ENCODE measurements at places on chromosomes 12 and 14. TPM values are rescaled to one million over a fixed set of nuclear protein-coding genes. Genes with fewer than 3 reads are reported as not detected.

DNA sequence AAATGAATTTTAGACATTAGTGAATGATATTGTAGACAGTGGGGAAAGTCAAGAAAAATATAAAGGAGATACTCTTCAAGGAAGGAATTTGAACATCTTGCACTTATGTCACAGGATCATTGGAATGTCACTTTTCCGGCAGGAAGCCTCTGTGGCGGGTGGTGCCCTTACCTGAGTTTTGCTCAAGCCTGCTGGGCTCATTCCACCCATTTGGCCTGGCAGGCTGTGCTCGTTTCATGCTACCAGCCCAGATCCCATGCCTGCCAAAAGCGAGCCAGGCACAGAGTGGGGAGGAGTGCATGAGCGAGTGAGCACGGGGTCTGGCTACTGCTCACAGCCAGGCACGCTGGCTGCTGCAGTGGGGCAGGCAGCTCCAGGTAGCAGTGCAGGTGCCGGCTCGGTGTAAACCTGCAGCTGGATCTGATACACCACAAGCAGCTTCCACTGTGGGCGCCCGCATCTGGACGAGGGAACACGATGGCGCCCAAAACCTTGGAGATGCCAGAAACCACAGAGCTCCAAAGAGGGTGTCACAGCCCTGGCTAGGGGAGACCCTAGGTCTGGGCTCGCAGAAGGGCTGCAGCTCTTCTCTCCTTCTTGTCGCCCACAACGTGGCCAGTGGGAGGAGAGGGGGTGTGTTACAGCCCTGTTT lies 28.7 kb upstream of the YAF2 start:
- H3K36me3 ChIP-seq = no peaks in the 10 kb centered on the region
- no peak for DNase-seq
- H3K4me3 ChIP-seq = no peak overlapping the region
- no peak overlapping the region for H3K27ac ChIP-seq
- H3K4me1 ChIP-seq = no peaks in the 10 kb centered on the region
- no peaks in the 10 kb centered on the region for H3K27me3 ChIP-seq

DNA sequence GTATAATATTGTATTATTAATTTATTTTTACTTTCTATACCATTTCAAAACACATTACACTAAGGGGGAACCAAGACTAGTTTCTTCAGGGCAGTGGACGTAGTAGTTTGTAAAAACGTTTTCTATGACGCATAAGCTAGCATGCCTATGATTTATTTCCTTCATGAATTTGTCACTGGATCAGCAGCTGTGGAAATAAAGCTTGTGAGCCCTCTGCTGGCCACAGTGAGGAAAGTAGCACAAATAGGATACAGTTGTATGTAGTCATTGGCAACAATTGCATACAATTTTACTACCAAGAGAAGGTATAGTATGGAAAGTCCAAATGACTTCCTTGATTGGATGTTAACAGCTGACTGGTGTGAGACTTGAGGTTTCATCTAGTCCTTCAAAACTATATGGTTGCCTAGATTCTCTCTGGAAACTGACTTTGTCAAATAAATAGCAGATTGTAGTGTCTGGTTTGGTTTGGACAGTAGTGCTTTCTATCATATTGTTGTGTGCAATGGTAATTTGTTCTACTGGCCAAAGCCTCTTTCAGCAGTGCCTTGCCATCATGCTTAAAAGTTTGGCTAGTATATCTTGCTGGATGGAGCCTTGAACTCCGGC lies 24.3 kb upstream of the PLEKHD1 start:
- H3K4me1 ChIP-seq = no peaks in the 10 kb centered on the region
- no peaks in the 10 kb centered on the region for H3K27me3 ChIP-seq
- no peak overlapping the region for H3K27ac ChIP-seq
- H3K4me3 ChIP-seq = no peak overlapping the region

GRCh38 chr12:12671850-12672660 lies 23.9 kb downstream of the GPR19 start:
- DNase-seq = no peak
- H3K4me3 ChIP-seq = no peak overlapping the region
- no peak overlapping the region for H3K27ac ChIP-seq

- no peaks in the 10 kb centered on the region for H3K27me3 ChIP-seq
- no peaks in the 10 kb centered on the region for H3K36me3 ChIP-seq
- no peak overlapping the region for H3K4me3 ChIP-seq
- no peak overlapping the region for H3K27ac ChIP-seq
These were observed 6.4 kb upstream of the CLEC6A start for GRCh38 chr12:8449355-8449859.

ARG2 gene
- total RNA-seq = 0.64 TPM

BCL2L14 gene
- total RNA-seq = 1.0 TPM

GRCh38 chr14:39320318-39320717 lies 86.6 kb downstream of the MIA2 start:
- no peak overlapping the region for H3K4me3 ChIP-seq
- no peak for DNase-seq
- H3K4me1 ChIP-seq = no peaks in the 10 kb centered on the region
- H3K27me3 ChIP-seq = no peaks in the 10 kb centered on the region

FAM181A gene
- total RNA-seq = not detected

DNA sequence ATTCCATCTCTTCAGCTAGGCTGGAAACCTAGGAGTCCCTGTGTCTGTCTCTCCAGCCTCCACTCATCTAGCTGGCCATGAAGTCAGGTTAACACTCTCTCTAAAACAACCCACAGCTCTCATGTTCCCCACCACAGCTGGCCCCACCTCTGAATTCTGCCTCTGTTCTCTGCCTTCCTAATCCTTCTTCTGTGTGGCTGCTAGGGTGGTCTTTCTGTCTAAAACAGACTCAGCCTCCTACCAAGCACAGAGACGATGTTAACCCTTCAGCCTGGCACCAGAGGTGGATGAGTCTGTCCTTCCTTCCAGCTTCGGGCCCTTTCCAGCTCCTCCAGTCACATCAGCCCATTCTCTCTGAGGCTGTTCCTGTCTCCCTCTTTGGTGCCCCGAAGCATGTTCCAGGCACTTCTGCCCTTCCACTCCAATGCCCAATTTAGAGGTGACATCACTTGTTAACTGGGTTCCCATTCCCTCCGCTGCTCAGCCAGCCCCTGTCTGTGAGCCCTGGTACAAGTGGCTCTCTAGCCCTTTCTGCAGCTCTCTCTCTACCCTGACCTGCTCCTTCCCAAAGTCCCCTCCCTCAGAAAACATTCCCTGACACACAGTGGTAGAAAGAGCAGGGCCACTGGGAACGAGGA lies 9.1 kb downstream of the FIGNL2 start:
- no peak overlapping the region for H3K27ac ChIP-seq
- H3K4me3 ChIP-seq = no peak overlapping the region
- no peaks in the 10 kb centered on the region for H3K36me3 ChIP-seq
- no peak for DNase-seq
- H3K27me3 ChIP-seq = peaks cover 89% of the 10 kb centered on the region

DNA sequence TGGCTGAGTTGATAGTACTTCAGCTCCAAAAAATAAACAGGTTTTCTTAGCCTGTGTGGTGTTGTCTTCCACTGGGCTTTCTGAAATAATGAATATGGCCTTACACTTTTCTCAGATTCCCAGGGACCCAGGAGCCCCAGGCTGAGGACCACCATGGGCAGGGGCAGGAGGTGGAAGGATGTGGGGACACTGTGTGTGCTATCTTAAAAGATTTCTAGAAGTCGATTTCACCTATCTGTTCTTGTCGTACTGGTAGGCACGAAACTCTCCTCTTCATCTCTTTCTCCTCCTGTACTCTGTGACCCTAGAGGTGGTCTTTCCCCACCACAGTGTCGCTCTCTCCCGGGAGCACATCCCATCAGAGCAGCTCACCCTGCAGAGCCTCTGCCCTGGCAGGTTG lies 107.7 kb upstream of the FKBP4 start:
- H3K4me1 ChIP-seq = no peaks in the 10 kb centered on the region
- no peak for DNase-seq
- H3K27me3 ChIP-seq = no peaks in the 10 kb centered on the region
- H3K27ac ChIP-seq = no peak overlapping the region
- H3K36me3 ChIP-seq = no peaks in the 10 kb centered on the region

DNA sequence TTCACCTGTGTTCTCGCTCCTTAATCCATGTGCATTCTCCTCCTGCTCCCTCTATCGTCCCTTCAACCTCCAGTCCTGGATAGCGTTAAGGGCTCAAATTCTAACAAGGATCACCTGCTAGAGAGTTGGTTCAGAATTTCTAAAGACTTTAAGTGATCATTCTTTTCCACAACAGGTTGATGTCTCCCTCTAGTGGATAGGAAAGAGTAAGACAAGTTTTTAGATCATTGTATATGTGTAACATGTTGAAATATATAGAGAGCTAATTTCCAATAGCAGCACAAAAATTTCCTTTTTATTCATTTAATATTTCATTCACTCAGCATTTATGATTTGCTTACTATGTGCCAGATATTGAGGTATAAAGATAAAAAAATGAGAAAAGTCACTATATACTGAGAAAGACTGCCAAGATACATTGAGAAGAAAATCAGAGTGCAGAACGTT lies 9.3 kb upstream of the ESR2 start:
- no peaks in the 10 kb centered on the region for H3K36me3 ChIP-seq
- DNase-seq = no peak
- H3K27ac ChIP-seq = no peak overlapping the region
- no peaks in the 10 kb centered on the region for H3K4me1 ChIP-seq
- H3K27me3 ChIP-seq = no peaks in the 10 kb centered on the region

DNA sequence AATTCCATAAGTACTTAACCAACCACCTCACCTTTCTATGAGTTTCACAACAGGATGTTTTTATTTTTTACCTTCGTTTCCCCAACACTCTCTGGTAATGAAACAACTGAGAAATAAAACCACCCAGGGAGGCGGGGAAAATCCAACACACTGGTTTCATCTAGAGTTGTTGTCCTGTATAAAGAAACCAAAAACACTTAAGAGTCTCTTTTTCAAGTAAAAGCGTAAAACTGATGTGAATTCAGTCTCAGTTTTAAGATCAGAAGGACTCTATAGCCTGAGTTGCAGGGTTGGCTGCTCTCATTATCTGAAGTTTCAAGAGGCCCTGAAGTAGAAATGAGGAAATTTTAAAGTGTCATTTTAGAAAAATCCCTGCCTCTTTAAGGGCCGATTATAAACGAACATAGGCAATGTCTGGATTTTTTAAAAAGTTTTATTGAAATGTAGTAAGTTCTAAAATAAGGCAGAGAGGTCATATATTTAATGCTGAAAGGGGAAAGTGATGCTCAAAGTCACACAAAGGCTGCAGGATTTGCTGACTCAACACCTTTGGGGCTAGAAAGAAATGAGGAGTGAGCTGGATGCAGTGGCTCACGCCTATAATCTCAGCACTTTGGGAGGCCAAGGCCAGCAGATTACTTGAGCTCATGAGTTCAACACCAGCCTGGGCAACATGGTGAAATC lies 27.2 kb downstream of the HIGD1C start:
- DNase-seq = no peak
- no peaks in the 10 kb centered on the region for H3K4me1 ChIP-seq
- H3K27me3 ChIP-seq = no peaks in the 10 kb centered on the region
- H3K27ac ChIP-seq = no peak overlapping the region

TESPA1 gene
- total RNA-seq = 215 TPM

KRT74 gene
- 0.39 TPM for total RNA-seq

RNF212B gene
- total RNA-seq = not detected

RNU7-1 gene
- total RNA-seq = not detected

GRCh38 chr14:92958373-92959188 lies 35.6 kb downstream of the CHGA start:
- DNase-seq = no peak
- no peaks in the 10 kb centered on the region for H3K27me3 ChIP-seq
- H3K4me3 ChIP-seq = no peak overlapping the region
- no peaks in the 10 kb centered on the region for H3K4me1 ChIP-seq
- H3K27ac ChIP-seq = no peak overlapping the region
- H3K36me3 ChIP-seq = peaks cover 33% of the 10 kb centered on the region

- peak; percentile 52 for DNase-seq
- no peaks in the 10 kb centered on the region for H3K36me3 ChIP-seq
- peaks cover 23% of the 10 kb centered on the region for H3K4me1 ChIP-seq
- H3K27me3 ChIP-seq = peaks cover 4% of the 10 kb centered on the region
- H3K27ac ChIP-seq = no peak overlapping the region
- no peak overlapping the region for H3K4me3 ChIP-seq
These were observed 3.7 kb downstream of the ABHD12B start for GRCh38 chr14:50875359-50876070.

GRCh38 chr12:72313806-72314205 lies 41.6 kb downstream of the TRHDE start:
- no peaks in the 10 kb centered on the region for H3K27me3 ChIP-seq
- no peaks in the 10 kb centered on the region for H3K4me1 ChIP-seq
- H3K4me3 ChIP-seq = no peak overlapping the region
- DNase-seq = no peak
- H3K36me3 ChIP-seq = no peaks in the 10 kb centered on the region

DNA sequence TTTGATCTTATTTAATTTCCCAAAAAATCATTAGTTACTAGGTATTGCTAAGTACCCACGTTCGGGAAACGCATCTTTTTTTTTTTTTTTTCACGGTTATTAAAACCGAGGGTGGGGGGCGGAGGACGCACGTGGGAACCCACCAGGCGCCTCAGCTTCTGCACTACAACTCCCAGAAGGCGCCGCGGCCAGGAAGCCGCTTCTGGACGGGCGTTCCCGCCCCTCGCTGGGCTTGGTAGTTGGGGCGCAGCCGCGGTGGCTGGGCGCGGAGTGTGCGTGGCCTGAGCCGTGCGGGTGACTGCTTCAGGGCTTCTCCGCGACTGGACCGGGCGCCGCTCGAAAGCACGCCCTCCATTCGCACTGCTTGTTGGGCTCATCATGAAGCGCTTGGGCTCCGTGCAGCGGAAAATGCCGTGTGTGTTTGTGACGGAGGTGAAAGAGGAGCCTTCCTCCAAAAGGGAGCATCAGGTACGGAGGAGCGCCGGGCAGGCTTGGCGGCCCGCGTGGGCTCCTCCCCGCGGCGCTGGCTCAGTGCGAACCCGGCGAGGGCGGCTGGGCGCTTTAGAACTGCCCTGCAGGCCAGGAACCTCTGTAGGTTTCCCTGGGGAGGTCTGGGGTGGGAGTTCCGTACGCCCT lies 6.2 kb upstream of the C12orf50 start:
- DNase-seq = peak; percentile 73
- H3K4me1 ChIP-seq = peaks cover 9% of the 10 kb centered on the region
- H3K4me3 ChIP-seq = peak overlapping the region; percentile 91
- no peaks in the 10 kb centered on the region for H3K36me3 ChIP-seq

CIT gene
- total RNA-seq = 2.1 TPM

E2F7 gene
- total RNA-seq = 0.66 TPM

RNFT2 gene
- 6.2 TPM for total RNA-seq

DNA sequence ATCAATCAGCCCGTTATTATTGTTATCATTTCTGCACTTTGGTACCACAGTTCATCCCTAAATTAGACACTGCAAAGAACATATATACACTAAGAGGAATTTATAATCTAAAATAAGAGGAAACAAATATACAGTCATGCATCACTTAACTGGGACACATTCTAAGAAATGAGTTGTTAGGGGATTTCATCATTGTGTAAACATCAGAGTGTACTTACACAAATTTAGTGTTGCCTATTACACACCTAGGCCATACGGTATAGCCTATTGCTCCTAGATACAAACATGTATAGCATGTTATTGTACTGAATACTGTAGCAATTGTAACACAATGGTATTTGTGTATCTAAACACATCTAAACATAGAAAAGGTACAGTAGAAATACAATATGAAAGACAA lies 190.5 kb downstream of the BMP4 start:
- no peak for DNase-seq
- H3K27ac ChIP-seq = no peak overlapping the region
- no peaks in the 10 kb centered on the region for H3K27me3 ChIP-seq
- no peaks in the 10 kb centered on the region for H3K36me3 ChIP-seq

PRR4 gene
- 3.5 TPM for total RNA-seq

- no peaks in the 10 kb centered on the region for H3K4me1 ChIP-seq
- H3K4me3 ChIP-seq = no peak overlapping the region
- no peaks in the 10 kb centered on the region for H3K36me3 ChIP-seq
- no peak overlapping the region for H3K27ac ChIP-seq
- H3K27me3 ChIP-seq = no peaks in the 10 kb centered on the region
These were observed 6.0 kb upstream of the LRP6 start for GRCh38 chr12:12272869-12273268.

All from T-cell (primary cell).